Esophagus squamous epithelium (tissue), 5 donors: ENCODE measurements at places on chromosomes 5 and 9.

- H3K36me3 ChIP-seq, result no peaks in the 10 kb centered on the region
- no peak for DNase-seq
- no peaks in the 10 kb centered on the region for H3K4me1 ChIP-seq
- H3K4me3 ChIP-seq, result no peak overlapping the region
- no peaks in the 10 kb centered on the region for H3K27me3 ChIP-seq
- H3K27ac ChIP-seq, result no peak overlapping the region
Observed at GRCh38 chr5:171926311-171926710, 80.1 kb downstream of the FBXW11 start.

DNA sequence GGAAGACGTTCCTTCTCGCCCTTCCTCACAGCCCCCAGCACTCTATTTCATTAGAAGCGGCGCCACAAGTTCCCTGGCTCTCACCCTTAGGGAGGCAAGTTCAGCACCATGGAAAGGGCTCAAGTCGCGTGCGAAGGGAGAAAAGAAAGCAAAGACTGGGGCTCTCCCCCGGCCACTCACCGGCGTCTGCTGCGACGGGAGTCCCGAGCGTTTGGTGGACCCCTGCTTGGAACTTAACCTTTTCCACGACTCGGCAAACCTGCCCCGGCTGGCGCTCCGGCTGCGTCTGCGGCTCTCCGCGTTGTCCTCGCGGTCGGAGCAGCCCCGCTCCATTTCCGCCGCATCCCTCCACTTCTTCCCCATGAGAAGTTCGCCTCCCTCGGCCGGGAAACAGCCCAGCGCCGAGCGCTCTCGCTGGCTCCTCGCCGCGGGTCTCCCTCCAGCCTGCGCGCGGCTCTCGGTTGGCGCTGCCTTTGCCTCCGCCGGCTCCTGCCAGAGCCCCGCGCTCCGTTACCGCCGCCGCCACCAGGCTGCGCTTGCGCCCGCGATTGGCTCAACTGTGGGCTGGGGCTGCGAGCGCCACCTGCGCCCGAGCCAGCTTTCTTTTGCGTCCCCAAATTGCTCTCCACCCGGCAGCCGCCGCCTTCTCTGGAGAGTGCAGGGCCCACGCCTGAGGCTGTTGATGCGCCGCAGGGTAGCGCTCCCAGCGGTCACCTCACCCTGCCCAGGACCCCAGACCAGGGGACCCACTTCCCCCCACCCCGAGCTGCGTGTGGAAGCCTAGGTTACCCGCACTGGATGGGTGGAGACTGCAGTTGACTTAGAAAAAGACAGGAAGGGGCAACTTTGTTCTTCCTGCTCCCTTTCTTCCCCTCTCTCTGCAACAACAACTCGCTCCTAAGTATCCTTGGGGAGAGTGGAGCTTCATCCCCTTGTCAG, 321.6 kb downstream of the CEMIP2 start:
- peak overlapping the region; percentile 23 for H3K4me3 ChIP-seq
- H3K27ac ChIP-seq, result no peak overlapping the region

GRCh38 chr9:87875831-87876545, 6.7 kb upstream of the SPATA31E1 start:
- H3K36me3 ChIP-seq, result no peaks in the 10 kb centered on the region
- no peaks in the 10 kb centered on the region for H3K27me3 ChIP-seq
- DNase-seq, result no peak
- H3K27ac ChIP-seq, result no peak overlapping the region
- no peaks in the 10 kb centered on the region for H3K4me1 ChIP-seq

DNA sequence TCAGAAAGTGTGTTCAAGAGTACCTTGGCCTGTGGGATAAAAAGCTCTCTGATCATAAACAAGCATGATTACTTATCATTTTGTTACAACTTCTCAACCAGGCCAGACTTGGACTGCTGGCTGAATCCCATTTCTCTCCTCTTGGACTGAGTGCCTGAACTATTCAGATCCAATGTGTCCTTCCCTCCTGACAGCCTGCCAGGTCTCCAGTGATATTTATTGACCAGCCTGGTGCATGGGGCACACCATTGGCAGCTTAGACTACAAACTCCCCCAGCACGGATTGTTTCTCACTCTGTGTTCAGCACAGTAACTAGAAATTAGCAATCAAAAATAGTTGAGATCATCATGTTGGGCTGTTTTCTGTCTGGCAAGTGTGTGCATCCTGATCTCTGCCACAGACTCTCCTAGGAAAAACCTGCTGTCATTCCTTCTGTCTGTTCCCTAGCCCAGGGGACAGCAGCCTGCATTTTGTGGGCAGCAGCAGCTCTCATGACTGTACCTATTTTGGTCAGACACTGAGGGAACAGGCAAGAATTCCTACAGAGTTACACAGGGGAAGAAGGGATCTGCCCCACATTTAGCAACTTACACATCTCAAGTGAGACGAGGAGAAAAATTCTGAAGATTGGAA, 348.1 kb downstream of the ADAMTS6 start:
- no peaks in the 10 kb centered on the region for H3K4me1 ChIP-seq
- H3K27me3 ChIP-seq, result no peaks in the 10 kb centered on the region
- H3K27ac ChIP-seq, result no peak overlapping the region
- no peak overlapping the region for H3K4me3 ChIP-seq

- no peaks in the 10 kb centered on the region for H3K4me1 ChIP-seq
- no peaks in the 10 kb centered on the region for H3K27me3 ChIP-seq
- no peak overlapping the region for H3K27ac ChIP-seq
- no peak for DNase-seq
Observed at GRCh38 chr5:100683881-100684280, 148.7 kb downstream of the FAM174A start.

DNA sequence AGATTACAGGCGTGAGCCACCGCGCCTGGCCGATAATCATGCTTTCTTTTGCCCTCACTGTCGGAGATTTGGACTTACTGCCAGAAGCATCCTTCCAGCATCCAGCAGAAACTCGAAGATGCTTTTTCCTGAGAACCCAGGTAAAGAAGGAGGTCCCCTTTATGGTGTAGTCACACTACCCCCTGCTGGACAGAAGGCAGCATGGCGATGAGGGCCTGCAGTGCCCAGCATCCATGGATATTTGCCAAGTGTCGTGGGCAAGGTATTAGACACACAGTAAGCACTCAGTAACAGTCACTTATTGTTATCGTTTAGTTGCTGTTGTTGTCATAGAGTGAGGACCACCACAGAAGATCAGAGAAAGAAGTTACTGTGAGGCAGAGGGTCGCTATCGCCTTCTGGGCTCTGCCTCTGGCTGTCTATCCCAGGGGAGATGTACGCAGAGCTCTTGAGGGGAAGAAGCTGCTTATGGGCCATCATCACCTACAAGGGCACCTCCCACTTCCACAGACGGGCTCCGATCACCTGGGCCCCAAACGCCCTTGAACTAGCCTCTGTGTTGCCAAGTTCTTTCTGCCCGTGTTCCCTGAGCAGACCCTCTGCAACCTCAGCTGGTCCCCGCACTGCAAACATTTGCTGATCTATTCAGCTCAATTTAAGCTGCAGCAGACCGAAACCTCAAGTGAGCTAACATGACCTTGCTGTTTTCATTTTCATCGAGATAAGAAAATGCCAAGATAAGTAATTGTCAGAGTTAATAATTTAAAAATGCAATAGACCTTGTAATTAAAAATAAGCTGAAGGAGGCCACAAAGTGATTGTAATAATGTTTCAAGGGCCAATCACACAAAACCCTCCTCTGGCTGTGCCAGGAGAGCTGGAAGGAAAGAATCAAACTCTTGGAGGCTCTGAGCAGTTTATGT, 23.9 kb downstream of the C5orf15 start:
- no peaks in the 10 kb centered on the region for H3K27me3 ChIP-seq
- no peak overlapping the region for H3K27ac ChIP-seq
- no peak overlapping the region for H3K4me3 ChIP-seq
- H3K36me3 ChIP-seq, result no peaks in the 10 kb centered on the region

DNA sequence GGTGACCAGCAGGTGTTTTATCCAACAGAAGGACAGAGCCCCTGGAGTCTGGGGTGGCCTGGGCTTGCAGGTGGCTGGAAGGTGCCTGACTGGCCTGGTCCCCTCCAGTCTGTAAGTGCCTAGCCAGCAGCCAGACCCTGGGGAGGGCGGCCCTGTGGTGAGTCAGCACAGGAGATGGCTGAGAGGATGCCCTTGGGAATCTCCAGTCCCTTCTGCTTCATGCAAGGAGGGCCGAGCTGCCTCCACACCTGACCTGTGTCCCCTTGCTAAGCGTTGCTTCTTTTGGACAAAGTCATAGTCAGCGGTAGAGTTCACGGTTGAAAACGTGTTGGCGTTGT, 20.2 kb downstream of the OBP2B start:
- DNase-seq, result no peak
- peaks cover 5% of the 10 kb centered on the region for H3K4me1 ChIP-seq

DNA sequence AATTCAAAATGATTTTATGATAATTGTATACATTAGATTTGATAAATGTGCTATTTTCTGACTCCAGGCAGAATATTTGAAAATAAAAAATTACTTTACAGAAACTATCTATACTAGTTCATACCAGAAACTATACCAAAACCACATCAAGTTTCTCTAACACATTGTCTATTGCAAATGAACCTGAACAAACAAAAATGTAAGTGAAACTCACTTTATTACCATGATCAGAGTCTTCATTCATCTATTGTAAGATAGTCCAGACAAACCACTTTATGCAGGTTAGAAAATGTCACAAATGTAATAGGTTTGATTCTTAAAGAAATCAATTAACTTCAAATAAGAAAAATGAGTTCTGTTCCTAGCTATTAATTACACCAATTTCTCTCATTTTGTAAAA, 99.4 kb downstream of the OXCT1 start:
- no peak overlapping the region for H3K27ac ChIP-seq
- H3K4me3 ChIP-seq, result no peak overlapping the region
- H3K36me3 ChIP-seq, result no peaks in the 10 kb centered on the region
- DNase-seq, result no peak
- no peaks in the 10 kb centered on the region for H3K27me3 ChIP-seq
- H3K4me1 ChIP-seq, result no peaks in the 10 kb centered on the region

DNA sequence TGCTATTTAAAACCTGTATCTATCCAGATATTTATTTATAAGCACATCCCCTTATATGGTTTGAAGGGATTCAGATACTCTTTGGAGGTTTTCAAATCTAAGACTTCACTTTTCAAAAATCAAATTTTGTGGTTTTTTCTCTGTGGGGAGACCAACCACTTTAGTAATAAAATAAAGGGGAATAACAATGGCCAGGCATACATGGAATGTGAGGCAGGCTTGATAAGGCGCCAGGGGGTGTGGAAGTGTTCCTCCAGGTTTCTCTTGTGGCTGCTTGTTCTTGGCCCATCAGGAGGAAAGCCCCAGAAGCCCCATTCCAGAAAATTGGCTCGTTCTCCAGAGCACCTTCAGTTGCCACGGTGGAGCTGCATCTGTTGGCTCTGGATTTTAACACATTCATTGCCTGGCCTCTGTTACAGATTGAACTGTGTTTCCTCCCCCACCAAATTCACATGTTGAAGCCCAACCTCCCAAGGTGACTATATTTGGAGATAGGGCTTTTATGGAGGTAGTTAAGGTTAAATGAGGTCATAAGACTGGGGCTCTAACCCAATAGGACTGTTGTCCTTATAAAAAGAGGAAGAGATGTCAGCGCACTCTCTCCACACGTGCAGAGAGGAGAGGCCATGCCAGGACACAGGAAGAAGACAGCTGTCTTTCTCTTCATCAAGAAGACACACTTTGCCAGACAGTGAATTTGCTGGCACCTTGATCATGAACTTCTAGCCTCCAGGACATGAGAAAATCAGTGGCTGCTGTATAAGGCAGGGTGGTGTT, 195.9 kb downstream of the TMEM38B start:
- H3K4me1 ChIP-seq, result no peaks in the 10 kb centered on the region
- H3K27me3 ChIP-seq, result no peaks in the 10 kb centered on the region
- no peak for DNase-seq
- no peaks in the 10 kb centered on the region for H3K36me3 ChIP-seq
- no peak overlapping the region for H3K4me3 ChIP-seq

DNA sequence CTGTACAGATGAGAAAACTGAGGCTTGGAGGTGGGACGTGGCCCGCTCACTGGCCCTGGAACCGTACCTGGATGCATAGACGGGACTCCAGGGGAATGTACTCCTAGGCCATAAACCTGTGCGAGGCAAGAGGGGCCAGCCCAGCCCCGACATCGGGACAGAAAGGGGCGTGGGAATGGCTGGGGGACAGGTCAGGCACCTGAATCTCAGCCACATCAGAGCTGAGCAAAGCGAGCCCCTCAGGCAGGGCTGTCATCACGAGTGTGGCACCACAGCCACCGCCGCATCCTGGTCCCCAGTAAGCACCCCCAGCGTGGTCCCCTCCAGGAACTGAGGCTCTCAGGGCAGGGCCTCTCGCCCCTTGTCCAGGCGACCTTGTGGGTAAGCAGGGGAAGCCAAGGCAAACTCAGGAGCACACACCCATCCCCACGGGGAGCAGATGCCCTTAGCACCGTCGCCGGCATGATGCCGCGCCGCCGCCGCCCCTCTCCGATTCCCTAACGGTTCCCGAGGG, 16.5 kb downstream of the NACC2 start:
- peak overlapping the region; percentile 59 for H3K27ac ChIP-seq
- H3K27me3 ChIP-seq, result no peaks in the 10 kb centered on the region
- H3K4me3 ChIP-seq, result no peak overlapping the region
- DNase-seq, result no peak
